ENCODE measurements at places on chromosomes 7 and 10.

GRCh38 chr10:116742367-116743265 lies at the start of gene HSPA12A:
Gene HSPA12A (minus strand): TSS chr10:116742566. CDS start chr10:116742469, 97 bp downstream.
- DNase-seq, result peak; percentile 35

DNA sequence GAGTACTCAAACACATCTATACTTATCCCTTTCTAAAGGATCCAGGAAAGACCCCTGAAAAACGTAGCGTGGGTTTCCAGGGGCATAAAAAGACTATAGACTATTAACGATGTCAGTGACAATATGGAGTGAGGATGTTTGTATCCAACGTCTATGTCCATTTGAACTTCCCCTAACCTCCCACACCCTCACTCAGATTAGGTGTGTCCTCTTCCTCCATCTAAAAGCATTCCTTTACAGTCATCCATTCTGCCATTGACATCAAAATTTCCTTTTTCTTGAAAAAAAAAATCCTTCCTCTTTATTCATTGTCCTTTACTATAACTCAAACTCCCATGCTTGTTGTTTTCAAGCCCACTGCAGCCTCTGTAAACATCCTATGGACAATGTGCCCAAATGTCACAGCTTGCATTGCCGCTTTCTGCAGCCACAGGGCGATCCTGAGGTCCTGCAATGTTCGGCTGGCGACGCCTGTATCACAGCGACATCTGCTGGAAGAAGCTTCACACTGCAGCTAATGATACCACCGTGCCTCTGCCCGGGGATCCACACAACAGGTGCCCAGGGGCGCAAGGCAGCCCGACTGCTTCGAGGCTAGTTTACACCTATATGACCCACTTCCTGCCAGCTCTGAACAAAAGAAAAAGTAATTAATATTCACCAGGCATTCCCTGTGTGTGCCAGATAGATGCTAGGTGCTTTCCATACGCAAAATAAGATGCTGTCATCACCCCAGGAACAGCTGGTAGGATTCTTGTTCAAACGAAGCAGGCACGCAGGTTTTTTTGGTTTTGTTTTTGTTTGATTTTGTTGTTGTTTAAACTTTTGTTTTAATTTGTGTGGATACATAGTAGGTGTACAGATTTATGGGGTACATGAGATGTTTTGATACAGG lies 267.9 kb upstream of the GHITM start:
- DNase-seq, result peak; percentile 77

- DNase-seq, result peak; percentile 5
These were observed 283.6 kb downstream of the ADRA2A start for GRCh38 chr10:111360260-111360925.

DNA sequence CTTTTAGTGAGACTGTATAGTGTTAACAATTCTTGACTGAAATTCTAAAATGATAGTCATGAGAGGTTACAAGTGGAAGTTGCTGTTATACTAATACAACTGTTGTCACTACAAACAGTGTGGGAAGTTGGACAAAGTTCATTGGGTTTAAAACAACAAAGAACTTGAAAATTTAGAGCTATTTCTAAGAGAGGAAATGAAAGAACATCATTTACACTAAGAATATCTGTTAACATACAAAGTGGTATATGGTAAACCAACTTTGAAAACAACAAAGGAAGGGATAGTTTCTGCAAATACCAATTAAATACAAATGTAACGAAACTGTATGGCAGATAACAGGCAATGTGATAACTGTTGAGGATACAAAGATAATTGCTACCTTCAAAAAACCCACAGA lies 11.6 kb downstream of the MTPN start:
- no peak for DNase-seq

DNA sequence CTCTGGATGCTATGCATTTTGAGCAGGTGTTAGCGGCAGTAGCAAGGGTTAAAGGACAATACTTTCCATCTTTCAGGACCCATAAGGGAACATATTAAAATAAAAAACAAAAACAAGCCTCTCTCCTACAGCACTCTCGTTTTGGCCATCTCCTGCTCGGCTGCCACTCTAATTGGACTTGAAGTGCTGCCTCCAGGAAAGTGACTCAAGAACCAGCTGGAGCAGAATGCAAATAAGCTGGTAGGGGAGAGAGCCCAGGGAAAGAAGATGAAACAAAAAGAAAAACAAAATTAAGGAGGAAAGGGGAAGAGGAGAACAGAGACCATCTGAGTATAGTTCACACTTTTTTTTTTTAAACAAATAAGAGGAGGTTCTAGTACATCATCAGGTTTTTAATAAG lies 65.6 kb downstream of the HBP1 start:
- no peak for DNase-seq

GRCh38 chr7:150665089-150665748 lies 20.3 kb upstream of the GIMAP2 start:
- DNase-seq, result no peak

DNA sequence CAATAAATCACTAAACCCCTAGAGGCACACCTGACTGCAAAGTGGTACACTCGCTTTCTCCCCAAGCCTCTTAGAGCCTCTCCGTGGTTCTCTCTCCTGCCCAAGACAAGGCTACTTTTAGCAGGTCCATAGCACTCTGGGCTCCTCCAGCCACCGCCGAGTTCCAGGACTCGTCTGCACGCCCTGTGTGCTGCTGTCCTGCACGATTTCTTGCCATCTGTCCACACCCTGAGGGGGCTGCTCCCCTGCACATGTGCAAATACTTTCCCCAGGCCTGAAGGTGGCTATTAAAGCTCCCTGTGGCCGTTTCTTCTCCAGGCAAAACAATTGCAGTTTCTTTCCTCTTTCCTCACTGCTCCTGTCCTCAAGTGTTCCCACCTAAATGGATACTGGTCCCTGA lies 414.3 kb downstream of the PLXNA4 start:
- DNase-seq, result no peak

DNA sequence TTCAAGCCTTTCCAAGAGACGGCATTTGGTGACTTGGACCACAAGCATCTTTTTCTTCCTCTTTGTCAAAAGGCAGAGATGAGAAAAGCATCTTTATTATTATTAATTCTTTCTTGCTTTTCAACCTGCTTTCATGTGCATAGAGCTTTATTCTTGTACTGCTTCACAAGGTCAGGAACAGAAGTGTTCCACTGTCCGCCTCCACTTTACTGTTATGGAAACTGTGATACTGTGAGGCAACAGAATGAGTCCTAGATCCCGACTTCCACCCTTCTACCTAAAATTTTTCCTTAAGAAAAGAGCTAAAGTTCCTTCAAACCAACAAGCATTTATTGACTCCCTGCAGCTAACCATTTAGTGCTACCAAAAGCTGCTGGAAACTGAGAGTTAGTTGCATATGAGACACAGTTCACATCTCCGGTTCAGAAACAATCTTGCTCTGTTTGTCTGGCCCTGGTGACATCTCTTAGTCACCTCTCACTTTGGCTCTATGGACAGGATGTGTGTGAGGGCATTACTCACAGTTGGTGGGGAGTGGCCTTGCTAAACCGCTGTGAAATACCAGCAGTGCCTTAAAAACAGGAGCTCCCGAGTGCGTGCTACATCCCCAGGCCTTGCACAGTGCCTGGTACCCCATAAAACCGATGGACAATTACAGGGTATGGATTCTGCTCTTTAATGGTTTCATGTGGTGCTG lies 77.1 kb upstream of the TRIL start:
- DNase-seq, result peak; percentile 72

GRCh38 chr7:33411020-33411419 lies 281.7 kb downstream of the BBS9 start:
- DNase-seq, result no peak

- peak; percentile 42 for DNase-seq
These were observed 110.5 kb downstream of the IPMK start for GRCh38 chr10:58157076-58157766.

DNA sequence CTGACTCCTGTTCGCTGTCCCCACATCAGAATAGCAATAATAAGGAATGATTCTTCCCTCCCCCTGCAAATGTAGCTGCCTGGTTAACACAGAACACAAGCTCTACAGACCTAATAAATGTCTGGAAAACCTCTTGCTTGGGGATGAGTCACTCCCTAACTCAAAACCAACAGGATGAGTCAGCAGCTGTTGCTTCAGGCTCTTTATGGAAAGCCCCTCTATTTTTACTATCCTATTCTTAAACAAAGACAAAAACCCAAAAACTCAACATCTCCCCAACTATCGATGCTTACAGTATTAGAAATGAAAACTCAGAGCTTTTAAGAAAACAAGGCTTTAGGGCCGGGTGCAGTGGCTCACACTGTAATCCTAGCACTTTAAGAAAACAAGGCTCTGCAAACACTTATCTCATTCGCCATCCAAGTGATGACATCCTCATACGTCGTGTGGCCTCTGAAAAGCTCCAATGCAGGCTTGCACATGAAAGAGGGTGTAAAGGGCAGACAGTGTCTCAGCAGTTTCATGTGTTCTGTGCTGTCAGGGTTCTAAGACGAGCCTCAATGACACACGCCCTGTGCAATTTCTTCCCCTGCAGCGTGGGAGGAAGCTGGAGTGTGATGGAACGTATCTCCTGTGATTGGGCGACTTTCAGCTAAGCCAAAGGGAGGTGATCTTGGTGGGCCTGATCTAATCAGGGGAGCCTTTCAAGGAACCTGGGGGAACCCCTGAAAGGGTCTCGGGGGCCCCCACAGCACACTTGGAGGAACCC lies 70.1 kb downstream of the AMZ1 start:
- peak; percentile 93 for DNase-seq

DNA sequence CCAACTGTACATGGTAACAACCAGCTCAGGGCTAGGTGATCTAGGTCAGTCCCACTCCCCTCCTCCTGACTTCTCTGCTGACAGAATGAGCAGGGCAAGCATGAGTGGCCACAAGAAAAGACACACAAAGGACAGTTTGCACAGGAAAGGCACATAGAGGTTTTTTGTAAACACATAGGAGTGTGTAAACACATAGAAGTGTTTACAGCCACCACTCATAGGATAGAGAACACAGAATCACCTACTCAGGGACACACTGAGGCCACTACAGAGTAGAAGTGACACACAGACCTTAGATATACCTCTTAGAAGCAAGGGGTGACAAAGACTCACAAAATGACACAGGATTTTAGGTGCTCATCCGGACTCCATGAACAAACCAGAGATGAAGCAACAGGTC lies 19.0 kb downstream of the NUDCD3 start:
- no peak for DNase-seq

DNA sequence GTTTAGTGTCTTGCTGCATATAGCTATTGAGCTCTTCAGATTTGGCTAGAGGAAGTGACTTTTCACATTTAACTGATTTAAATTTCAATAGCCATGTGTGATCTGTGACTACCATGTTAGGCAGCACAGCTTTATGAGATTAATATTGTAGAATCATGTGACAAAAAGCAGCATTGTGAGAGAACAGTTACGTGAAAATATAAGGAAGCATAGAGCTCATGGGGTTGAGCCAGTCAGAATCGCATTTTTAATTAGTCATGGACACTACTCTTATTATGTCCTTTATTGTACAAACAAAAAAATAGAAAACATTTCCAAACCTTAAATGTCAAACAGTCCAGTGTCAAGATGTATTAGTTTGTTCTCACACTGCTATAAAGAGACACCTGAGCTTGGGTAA lies 48.0 kb downstream of the MTURN start:
- no peak for DNase-seq

GRCh38 chr10:121302541-121303180 lies 295.6 kb downstream of the FGFR2 start:
- no peak for DNase-seq

DNA sequence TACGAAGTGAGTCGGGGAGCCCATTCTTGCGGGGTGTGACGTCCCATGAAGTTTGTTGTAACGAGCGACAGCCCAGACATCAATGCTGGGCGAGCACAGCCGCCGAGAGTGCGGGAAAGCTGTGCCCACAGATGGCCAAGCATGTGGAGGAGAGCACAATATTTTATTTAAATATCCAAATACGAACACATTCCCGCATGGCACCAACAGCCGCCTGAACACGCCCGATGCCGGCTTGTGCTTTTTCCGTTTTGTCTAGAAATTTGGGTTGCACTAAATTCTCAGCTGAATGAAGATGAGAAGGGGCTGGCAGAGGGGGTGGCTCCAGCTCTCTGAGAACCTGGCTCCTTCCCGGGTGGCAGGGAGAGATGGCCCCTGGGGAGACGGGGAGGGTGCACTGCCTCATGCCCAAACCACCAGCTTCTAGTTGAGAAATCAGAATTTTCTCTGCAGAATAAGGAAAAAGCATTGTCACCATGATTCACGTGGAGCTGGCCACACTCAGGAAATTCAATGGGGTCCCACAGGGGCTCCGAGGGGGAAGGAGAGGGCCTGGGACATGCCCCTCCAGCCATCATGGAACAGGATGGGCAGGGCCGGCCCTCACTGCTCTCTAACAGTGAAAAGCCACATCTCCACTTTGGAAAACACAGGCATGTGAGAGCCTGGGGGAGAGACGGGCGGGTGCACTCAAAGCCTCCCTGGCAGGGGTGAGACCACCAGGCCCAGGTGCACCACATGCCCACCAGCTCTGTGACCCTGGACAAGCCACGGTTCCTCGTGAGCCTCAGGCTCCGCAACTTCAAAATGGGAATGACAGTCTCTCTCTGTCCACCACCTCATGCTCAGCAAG lies 48.3 kb downstream of the EBF3 start:
- no peak for DNase-seq

DNA sequence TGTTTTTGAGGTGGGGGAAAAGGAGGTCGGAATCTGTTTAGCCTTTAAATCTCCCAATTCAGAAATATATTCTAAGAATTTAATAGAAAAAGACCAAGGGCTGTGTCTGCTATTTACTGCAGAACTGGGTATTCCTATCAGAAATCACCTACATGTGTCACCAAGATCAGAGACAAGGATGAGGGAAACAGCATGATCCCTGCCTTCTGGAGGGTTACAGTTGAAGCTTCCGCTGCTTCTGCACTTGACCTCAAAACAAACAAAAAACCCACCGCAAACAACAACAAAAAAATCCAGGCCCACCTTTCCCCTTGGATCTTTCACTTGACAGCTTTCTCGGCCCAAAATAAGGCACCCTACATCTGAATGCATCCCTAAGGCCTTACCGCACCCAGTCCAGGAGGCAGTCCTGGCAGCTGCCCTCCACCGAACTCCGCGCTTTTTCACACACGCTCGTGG lies 750 bp upstream of the CDK14 start:
- DNase-seq, result no peak

DNA sequence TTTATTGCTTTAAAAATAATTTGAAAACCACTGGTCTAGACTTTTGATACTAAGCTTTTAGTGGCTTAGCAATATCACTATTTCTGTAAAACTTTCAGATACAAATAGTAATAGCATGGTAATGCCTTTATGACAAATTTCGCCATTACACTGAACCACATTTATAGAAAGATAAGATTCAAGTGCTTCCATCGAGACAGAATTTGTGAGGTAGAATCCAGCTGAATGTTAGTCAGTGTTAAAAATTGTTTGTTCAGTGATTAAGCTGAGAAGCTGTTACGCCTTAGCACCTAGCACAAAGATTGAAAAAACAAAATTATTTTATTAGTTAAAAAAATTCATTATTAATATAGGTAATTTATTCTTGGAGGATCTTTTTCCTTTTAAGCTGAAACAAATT lies 36.5 kb downstream of the GNAT3 start:
- no peak for DNase-seq

DNA sequence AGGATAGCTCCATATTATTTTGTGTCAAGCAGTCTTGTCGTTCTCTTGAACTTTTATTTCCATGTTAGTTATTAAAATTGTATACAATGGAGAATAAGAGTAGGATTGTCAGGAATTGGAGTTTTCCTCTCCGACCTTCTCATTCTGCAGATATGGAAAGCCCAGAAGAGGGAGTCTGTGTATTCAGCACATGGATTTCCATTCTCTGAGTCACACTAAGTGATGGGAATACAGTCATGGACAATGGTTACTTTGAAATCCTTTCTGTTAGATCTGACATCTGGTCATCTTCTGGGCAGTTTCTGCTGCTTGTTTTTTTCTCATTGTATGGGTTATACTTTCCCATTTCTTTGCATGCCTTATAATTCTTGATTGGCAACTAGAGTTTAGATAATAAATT lies 5.0 kb upstream of the TASOR2 start:
- no peak for DNase-seq

Data from activated CD4-positive, alpha-beta T cell treated with anti-CD3 and anti-CD28 coated beads, Interleukin-2, amount 50 U/mL, for 16 hours (primary cell).